ENCODE measurements at places on chromosomes 11 and 22. TPM values are rescaled to one million over a fixed set of nuclear protein-coding genes. Genes with fewer than 3 reads are reported as not detected.
A peak's percentile ranks its signal among the peaks of the same experiment; 100 is the strongest.

Gene KREMEN1
- 6.4 TPM for total RNA-seq

GRCh38 chr11:271319-271715, 6.9 kb upstream of the NLRP6 start:
- H3K36me3 ChIP-seq: no peaks in the 10 kb centered on the region
- H3K27ac ChIP-seq: no peak overlapping the region
- DNase-seq: peak; percentile 31
- no peak overlapping the region for H3K4me3 ChIP-seq
- H3K4me1 ChIP-seq: no peaks in the 10 kb centered on the region

Gene CLMP
- total RNA-seq: 94.4 TPM

Gene SNX32
- total RNA-seq: 2.8 TPM

Gene ARHGAP20
- total RNA-seq: 0.15 TPM

- H3K4me3 ChIP-seq: no peak overlapping the region
- no peaks in the 10 kb centered on the region for H3K36me3 ChIP-seq
- no peak overlapping the region for H3K27ac ChIP-seq
These were observed 224.4 kb upstream of the SESN3 start for GRCh38 chr11:95455228-95455970.

Gene NAALADL1
- total RNA-seq: 2.2 TPM

DNA sequence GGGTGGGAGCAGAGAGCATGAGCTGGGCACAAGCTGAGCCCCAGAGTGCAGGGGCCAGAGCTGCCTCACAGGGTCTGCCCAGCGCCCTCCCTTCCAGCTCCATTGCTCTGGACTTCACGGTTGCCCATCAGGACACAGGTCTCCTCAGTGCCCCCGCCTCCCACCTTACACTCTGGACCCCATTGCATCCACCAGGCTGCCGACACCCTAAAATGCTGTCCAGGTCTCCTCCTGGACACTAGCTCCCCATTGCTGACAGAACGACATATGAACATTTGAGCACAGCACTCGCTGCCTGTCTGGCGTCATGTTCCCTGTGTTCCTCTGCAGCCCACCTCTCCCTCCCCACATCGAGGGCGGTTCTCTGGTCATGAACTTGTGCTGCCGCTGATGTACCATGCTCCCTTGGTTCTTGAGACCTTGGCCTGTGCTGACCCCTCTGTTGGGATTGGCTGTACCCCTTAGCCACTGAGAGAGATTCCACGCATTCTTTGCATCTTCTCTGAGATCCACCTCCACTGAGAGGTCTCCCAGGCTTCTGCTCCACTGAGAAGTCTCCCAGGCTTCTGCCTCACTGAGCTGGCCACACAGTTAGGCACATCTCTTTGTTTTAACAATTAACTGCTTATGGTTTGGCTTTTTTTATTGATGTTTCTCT, 34.2 kb upstream of the NECTIN1 start:
- H3K27ac ChIP-seq: no peak overlapping the region
- H3K27me3 ChIP-seq: peaks cover 6% of the 10 kb centered on the region
- H3K36me3 ChIP-seq: no peaks in the 10 kb centered on the region
- H3K4me1 ChIP-seq: peaks cover 3% of the 10 kb centered on the region

DNA sequence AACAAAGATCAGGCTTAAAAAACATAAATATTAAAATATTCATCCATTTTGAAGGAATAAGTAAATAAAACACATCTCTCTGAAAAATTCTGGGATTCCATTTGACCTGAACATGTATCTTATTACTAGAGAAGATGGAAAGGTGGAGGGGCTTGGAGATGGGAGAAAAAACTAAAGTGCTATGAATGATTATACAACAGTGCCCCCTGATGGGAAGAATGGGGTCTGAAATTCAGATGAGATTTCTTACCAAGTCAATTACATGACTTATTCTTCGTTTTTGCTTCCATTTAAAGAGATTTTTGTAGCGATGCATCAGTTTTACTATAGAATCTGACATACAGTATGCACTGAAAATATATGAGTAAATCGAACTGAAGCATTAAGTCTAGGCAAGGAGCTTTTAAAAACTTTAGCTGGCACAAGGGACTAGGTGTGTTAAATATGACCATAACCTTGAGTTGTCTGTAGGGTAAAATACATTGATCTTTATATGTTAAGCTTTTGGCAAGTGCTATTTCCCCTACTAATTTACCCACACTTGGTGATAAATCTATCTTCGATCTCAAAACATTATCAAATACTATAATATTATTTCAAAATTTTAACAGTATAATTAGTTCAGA, 718.8 kb downstream of the CNTN5 start:
- no peaks in the 10 kb centered on the region for H3K4me1 ChIP-seq
- H3K4me3 ChIP-seq: no peak overlapping the region
- no peaks in the 10 kb centered on the region for H3K27me3 ChIP-seq
- no peaks in the 10 kb centered on the region for H3K36me3 ChIP-seq
- DNase-seq: peak; percentile 54
- no peak overlapping the region for H3K27ac ChIP-seq

DNA sequence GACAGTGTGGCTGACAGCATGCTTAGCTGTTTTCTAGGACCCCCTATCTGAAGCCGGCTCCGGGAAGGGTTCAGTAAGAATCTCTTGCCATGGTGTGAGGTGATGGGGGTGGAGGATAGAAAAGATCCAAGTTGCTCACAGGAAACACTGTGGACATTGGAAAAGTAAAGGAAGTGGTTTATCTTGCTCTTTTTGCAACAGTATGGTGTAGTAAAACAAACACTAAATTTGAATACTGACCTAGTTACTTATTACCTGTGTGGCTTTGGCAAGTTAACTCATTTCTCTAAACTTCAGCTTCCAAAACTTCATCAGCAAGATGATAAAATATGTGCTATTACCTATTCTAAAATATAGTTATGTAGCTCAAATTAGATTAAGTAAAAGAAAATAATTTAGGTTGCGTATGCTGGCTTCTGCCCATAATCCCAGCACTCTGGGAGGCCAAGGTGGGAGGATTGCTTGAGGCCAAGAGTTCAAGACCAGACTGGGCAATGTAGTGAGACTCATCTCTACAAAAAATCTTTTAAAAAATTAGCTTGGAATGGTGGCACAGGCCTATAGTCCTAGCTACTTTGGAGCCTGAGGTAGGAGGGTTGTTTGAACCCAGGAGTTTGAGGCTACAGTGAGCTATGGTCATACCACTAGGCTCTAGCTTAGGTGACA, 51.6 kb upstream of the APOA1 start:
- no peak for DNase-seq
- H3K4me1 ChIP-seq: no peaks in the 10 kb centered on the region
- H3K4me3 ChIP-seq: no peak overlapping the region
- no peak overlapping the region for H3K27ac ChIP-seq
- H3K27me3 ChIP-seq: no peaks in the 10 kb centered on the region

Gene IL10RA
- 0.51 TPM for total RNA-seq

- H3K4me1 ChIP-seq: peaks cover 8% of the 10 kb centered on the region
- no peak overlapping the region for H3K4me3 ChIP-seq
- H3K27ac ChIP-seq: no peak overlapping the region
- H3K27me3 ChIP-seq: no peaks in the 10 kb centered on the region
- no peaks in the 10 kb centered on the region for H3K36me3 ChIP-seq
- peak; percentile 95 for DNase-seq
These were observed 14.8 kb upstream of the RPS3 start for GRCh38 chr11:75384438-75385080.

DNA sequence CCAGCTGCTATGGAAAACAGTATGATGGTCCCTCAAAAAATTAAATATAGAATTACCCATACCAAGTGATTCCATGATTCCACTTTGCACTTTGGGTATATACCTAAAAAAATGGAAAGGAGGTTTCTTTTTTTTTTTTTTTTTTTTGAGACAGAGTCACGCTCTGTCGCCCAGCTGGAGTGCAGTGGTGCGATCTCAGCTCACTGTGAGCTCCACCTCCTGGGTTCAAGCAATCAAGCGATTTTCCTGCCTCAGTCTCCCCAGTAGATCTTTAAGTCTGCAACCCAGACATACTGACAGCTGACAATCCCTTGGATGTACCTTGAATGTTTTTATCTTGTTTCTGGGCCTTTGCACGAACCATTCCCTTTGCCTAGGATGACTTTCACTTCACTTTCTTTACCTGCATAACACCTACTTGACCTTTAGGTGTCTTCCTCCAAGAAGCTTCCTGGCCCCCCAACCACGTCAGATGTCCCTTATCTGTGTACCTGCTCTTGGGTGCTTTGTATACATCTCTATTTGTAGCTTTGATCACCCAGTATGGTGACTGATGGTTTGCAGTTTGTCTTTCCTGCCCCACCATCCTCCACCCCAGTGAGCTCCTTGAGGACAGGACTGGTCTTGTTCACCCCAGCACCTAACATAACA, 11.6 kb downstream of the UCP3 start:
- H3K27ac ChIP-seq: no peak overlapping the region
- no peaks in the 10 kb centered on the region for H3K27me3 ChIP-seq

DNA sequence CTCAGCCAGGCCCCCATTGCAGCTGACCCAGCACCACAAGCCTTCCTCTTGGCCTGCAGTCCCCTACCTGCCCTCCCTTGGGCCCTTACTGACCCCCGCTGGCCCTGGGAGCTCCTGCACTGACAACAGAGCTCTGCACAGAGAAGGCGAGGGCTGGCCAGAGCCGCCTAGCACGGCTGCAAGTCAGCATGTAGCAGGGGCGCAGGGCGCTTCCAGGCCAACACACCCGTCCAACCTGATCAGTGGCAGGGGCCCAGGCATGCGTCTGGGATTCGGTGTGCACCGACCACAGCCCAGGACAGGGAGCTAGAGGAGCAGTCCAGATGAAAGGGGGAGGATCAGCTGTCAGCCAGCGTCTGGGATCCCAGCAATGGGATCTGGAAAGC, 7.6 kb downstream of the WNT7B start:
- H3K27ac ChIP-seq: no peak overlapping the region
- H3K4me3 ChIP-seq: no peak overlapping the region
- DNase-seq: peak; percentile 79
- H3K27me3 ChIP-seq: peaks cover 51% of the 10 kb centered on the region

DNA sequence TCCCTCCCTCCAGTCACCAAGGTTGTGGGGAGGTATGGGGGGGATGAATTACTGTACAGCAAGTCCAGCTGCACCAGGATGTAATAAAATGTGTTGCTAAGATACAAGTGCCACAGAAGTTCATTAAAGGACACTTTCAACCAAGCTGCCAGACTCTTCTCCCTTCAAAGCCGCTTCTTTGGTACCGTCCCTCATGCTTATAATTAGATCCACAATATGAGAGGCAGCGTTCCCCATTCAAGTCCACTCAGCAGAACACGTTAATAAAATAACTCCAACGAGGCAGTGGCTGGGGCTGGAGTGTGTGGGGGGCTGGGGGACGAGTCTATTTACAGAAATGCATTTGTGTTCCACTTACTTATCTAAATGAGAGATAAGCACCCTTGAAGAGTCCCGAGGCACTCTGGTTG, 14.7 kb downstream of the PHF21B start:
- H3K36me3 ChIP-seq: peaks cover 44% of the 10 kb centered on the region
- H3K27me3 ChIP-seq: no peaks in the 10 kb centered on the region
- H3K4me3 ChIP-seq: no peak overlapping the region
- no peak overlapping the region for H3K27ac ChIP-seq
- H3K4me1 ChIP-seq: peaks cover 16% of the 10 kb centered on the region

DNA sequence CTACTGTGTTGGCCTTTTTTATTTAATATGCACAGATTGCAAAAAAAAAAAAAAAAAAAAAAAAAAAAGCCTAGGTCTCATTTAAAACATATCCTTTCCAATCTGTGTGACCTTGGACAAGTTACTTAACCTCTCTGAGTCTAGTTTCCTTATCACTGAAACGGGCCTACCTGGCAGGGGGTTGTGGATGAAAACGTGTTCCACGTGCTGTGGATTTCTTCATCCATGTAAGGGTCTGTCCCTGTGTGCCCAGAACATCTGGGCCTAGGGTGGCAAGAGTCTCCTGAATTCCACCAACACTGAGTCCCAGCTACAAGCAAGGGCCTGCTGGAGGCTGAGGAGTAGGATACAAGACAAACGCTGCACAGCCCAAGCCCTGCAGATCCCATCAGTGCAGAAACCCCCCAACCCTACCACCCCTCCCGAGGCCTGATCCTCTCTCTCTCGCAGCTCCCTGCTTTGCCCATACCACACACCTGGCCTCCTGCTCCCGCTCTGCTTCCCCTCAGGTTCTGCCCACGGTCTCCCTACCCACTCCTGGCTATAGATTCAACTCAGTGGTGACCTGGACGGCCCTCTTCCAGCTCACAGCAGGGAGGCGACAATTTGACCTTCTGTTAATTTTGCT, 4.7 kb upstream of the GNAZ start:
- no peaks in the 10 kb centered on the region for H3K4me1 ChIP-seq
- no peak overlapping the region for H3K27ac ChIP-seq
- peak; percentile 29 for DNase-seq
- H3K27me3 ChIP-seq: peaks cover 8% of the 10 kb centered on the region
- no peak overlapping the region for H3K4me3 ChIP-seq

GRCh38 chr11:72981971-72982685, 160.0 kb downstream of the FCHSD2 start:
- H3K4me3 ChIP-seq: no peak overlapping the region
- H3K4me1 ChIP-seq: peaks cover 10% of the 10 kb centered on the region
- H3K36me3 ChIP-seq: no peaks in the 10 kb centered on the region
- no peaks in the 10 kb centered on the region for H3K27me3 ChIP-seq

Gene PACSIN3
- 73.6 TPM for total RNA-seq

DNA sequence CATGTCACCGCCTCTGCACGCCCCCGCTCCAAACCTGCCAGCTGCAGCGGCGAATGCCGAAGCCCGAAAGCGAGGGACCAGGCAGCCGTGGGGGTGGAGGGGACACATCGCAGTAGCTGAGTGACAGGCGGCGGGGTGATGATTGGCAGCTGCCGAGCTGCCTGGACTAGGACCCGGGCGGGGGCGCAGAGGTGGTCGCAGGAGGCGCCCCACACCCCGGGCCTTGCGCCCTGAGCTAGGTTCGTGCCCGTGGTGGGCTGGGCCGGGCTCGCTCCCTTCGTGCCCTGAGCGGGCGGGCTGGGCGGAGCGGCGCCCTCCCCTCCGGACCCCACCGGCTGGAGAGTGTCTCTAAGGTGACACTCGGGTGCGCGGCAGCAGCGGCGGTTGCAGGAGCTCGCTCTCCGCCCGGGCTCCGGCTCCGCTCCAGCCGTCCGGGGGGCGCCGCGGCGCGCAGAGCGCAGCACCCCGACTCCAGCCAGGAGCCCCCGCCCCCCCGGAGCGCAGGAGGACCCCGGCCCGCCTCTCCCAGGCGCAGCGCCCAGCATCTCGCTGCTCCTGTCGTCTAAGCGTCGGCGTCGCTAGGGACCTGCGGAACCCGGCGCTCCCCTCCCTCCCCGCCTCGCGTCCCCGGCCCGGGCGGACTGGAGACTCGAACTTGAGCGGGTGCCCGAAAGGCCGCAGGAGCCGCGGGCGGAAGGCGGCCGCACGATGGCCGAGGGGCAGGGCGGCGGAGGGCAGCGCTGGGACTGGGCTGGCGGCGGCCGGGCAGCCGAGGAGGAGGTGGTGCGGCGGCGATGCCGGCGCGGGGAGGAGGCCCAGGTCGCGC, 14.5 kb upstream of the DGKZ start:
- peaks cover 73% of the 10 kb centered on the region for H3K27me3 ChIP-seq
- no peak overlapping the region for H3K27ac ChIP-seq
- H3K4me3 ChIP-seq: peak overlapping the region; percentile 66

Gene OR5T3
- not detected for total RNA-seq

Gene MIAT
- total RNA-seq: 1.2 TPM

DNA sequence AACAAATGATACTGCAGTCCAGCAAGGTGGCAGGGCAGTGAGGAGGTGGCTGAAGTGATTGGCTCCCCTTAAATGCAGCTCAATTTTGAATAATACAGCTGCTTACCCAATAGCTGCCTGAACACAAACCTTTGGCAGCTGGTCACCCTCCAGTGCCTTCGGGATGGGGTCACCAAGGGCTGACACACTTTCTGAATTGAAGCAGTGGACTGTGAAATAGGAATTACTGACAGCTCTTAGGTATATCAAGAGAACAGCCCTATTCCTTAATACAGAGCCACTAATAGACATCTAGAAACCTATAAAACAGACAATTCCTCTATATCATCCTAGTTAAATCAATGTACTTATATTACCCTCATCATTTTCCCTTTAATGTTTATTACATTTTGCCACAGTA, 474.2 kb upstream of the KIRREL3 start:
- DNase-seq: no peak
- H3K27me3 ChIP-seq: no peaks in the 10 kb centered on the region
- H3K4me1 ChIP-seq: peaks cover 7% of the 10 kb centered on the region
- no peaks in the 10 kb centered on the region for H3K36me3 ChIP-seq
- no peak overlapping the region for H3K4me3 ChIP-seq
- no peak overlapping the region for H3K27ac ChIP-seq
